ENCODE measurements at places on chromosomes 4 and X. TPM values are rescaled to one million over a fixed set of nuclear protein-coding genes. Genes with fewer than 3 reads are reported as not detected.

DNA sequence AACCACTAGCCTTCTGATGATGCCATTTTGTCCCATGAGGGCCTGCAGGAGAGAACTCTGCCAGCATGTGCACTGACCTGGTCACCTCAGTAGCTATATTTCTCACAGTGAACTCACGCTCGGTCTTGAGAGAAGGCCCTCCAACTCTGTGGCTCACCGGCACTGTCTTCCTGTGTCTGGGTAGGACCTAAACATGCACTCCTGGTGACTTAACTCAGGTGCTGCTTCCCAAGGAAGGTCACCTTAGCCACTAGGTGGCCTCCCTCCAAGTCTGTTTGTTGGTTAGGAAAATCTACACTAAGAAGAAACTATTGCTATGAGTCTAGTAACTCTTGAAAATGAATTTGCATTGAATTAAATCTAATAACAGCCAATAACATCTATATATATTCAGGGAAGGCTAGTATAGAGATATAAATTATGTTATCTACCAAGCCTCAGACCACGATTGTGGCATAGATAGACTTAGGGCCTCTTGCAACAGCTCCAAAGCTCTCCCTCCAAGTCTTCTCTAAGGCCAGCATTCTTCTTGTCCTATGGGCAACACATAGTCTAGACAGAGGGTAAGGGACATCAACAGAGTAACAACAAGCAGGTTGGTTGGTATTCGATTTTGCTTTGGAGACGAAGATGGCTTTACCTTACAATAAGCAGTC, 24.7 kb downstream of the TLR10 start:
- H3K4me1 ChIP-seq, result peaks cover 27% of the 10 kb centered on the region
- H3K27ac ChIP-seq, result no peak overlapping the region
- no peaks in the 10 kb centered on the region for H3K27me3 ChIP-seq
- peaks cover 6% of the 10 kb centered on the region for H3K36me3 ChIP-seq

The USP51 gene
- total RNA-seq, result 1.8 TPM

- peaks cover 3% of the 10 kb centered on the region for H3K36me3 ChIP-seq
- H3K27me3 ChIP-seq, result no peaks in the 10 kb centered on the region
- no peak for DNase-seq
- H3K27ac ChIP-seq, result peak overlapping the region; percentile 79
These were observed 12.0 kb downstream of the CYP4V2 start for GRCh38 chr4:186203406-186203805.

The RAI2 gene
- not detected for total RNA-seq

DNA sequence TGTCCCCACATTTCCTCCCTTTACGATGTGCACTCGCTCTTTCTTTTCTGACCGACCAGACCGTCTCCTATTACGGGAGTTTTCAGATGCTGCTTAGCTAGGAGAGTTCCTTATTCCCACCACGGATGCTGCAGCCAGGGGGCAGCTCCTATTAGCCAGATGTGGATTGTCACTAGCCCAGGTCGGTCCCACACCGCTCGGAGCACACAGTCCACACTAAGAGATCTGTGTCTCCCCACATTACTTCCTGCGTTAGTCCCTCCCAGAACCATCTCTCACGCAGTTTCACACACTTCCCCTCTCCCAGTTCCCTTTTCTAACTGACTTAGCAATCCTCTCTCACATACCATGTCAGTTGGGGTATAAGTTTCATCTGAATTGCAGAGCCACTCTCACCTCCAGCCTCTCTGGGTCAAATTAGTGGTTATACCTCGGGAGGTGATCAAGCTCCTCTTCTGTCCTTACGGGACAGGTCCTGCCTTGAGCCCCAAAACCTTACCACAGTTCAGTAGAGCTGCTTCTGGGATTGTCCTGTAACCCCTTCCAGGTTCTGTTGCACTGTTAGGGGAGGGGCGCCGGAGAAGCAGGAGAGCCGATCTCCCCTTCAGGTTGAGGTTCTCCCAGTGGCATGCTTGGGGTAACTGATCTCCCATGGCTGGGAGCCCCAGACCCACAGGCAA, 28.2 kb downstream of the SULT1E1 start:
- H3K27me3 ChIP-seq, result no peaks in the 10 kb centered on the region
- H3K27ac ChIP-seq, result peak overlapping the region; percentile 81
- H3K36me3 ChIP-seq, result no peaks in the 10 kb centered on the region
- no peak for DNase-seq

- H3K27ac ChIP-seq, result peak overlapping the region; percentile 39
- H3K36me3 ChIP-seq, result no peaks in the 10 kb centered on the region
- DNase-seq, result no peak
These were observed 55.0 kb downstream of the PRPS1 start for GRCh38 chrX:107683124-107683895.

DNA sequence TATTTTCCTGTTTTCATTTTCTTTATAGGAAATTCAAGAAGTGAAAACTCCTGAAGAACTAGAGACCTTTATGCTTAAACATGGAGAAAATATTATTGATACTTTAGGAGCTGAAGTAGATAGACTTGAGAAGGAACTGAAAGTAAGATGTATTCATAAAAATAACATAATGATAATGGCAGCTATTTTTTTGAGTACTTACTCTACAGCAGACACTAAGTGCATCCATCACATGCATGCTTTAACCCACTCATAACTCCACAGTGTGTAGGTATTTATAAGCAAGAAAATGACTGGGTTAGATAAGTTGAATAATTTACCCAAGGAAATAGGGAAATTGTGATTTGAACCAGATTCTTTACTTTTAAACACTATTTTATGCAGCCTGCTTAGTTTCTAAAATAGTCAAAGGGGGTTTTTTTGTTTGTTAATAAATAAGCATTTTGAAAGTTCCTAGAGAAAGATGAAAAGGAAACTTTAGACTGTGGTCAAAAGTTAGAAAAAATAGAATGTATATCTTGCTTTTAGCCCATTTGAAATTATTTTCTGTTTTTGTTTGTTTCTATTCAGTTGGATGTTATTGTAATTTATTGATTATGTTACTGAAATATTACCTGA, 74.2 kb downstream of the BEND4 start:
- H3K4me3 ChIP-seq, result no peak overlapping the region
- H3K4me1 ChIP-seq, result no peaks in the 10 kb centered on the region
- peaks cover 11% of the 10 kb centered on the region for H3K36me3 ChIP-seq
- no peaks in the 10 kb centered on the region for H3K27me3 ChIP-seq

GRCh38 chr4:151663109-151663508, 97.7 kb downstream of the GATB start:
- H3K4me3 ChIP-seq, result no peak overlapping the region
- H3K27ac ChIP-seq, result peak overlapping the region; percentile 39
- no peaks in the 10 kb centered on the region for H3K36me3 ChIP-seq
- H3K4me1 ChIP-seq, result peaks cover 32% of the 10 kb centered on the region
- H3K27me3 ChIP-seq, result no peaks in the 10 kb centered on the region

- no peaks in the 10 kb centered on the region for H3K36me3 ChIP-seq
- no peak overlapping the region for H3K27ac ChIP-seq
- H3K27me3 ChIP-seq, result no peaks in the 10 kb centered on the region
- no peaks in the 10 kb centered on the region for H3K4me1 ChIP-seq
- DNase-seq, result no peak
- H3K4me3 ChIP-seq, result no peak overlapping the region
These were observed 1015.7 kb downstream of the DMD start for GRCh38 chrX:32195611-32196010.

DNA sequence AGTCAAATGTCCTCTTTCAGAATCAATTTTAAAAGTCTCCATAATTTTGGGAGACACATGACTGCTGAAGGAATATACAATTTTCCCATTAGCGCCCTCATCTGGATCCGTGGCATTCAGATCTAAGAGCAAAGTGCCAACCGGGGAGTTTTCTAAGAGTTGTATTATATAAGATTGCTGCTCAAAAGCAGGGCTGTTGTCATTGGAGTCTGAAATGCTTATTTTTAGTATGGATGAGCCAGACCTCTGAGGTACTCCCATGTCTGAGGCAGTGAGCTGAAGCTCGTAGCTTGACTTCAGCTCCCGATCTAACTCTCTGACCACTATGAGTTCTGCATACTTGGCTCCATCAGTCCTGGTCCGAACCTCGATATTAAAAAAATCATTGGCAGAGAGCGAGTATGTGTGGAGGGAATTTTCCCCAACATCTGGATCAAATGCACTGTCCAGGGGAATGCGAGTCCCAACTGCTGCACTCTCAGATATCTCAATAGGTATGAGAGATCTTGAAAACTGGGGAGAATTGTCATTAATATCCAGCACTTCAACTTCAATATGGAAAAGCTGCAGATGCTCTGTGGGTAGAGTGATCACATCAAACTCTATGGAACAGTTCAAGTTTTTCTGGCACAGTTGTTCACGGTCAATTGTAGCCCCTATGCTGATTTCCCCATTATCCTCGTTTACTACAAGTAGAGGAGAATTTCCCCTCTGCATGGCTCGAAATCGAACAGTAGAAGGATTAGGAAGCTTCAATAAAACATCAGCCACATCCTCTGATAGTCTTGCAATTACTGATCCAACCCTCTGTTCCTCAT, 917 bp downstream of the PCDH18 start:
- no peak overlapping the region for H3K4me3 ChIP-seq
- no peak overlapping the region for H3K27ac ChIP-seq
- no peaks in the 10 kb centered on the region for H3K36me3 ChIP-seq
- H3K4me1 ChIP-seq, result peaks cover 2% of the 10 kb centered on the region
- no peaks in the 10 kb centered on the region for H3K27me3 ChIP-seq

DNA sequence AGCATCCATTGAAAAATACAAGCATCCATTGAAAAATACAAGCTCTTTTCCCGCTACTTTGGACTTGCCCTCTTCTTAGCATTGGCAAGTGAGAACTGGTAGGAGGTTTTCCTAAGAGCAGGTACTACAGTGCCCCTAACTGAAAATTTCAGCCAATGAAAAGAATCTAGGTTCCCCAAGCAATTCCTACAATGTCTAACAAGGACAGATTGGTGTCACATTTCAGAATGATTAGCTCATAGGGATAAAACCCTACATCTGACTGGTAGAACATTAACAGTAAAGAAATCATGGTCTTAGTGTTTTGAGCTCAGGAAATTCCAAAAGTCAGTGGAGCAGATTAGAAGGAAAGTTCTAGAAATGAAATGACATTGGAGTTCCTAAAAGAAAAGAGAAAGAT, 68.6 kb upstream of the QRFPR start:
- H3K36me3 ChIP-seq, result no peaks in the 10 kb centered on the region
- H3K4me3 ChIP-seq, result no peak overlapping the region
- H3K27ac ChIP-seq, result no peak overlapping the region
- no peaks in the 10 kb centered on the region for H3K4me1 ChIP-seq
- no peak for DNase-seq
- H3K27me3 ChIP-seq, result peaks cover 13% of the 10 kb centered on the region

- no peaks in the 10 kb centered on the region for H3K27me3 ChIP-seq
- no peaks in the 10 kb centered on the region for H3K36me3 ChIP-seq
- H3K4me1 ChIP-seq, result no peaks in the 10 kb centered on the region
- DNase-seq, result no peak
- H3K4me3 ChIP-seq, result no peak overlapping the region
These were observed 639.7 kb upstream of the ACTRT1 start for GRCh38 chrX:128691872-128692271.

The SPANXB1 gene
- total RNA-seq, result not detected

DNA sequence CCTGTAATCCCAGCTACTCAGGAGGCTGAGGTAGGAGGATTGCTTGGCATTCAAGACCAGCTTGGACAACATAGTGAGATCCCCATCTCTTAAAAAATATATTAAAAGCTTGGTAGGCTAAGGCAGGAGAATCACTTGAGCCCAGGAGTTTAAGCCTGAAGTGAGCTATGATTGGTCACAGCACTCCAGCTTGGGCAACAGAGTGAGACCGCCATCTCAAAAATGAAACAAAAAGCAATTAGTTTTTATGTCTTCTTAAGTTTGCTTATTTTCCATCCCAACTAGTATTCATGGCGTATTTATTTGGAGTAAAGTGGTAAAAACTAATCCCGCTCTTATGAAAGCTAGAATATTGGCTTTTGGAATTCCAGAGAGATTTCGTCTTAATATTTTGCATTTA, 25.4 kb upstream of the PDE5A start:
- DNase-seq, result no peak
- H3K27me3 ChIP-seq, result peaks cover 5% of the 10 kb centered on the region
- H3K27ac ChIP-seq, result no peak overlapping the region
- no peaks in the 10 kb centered on the region for H3K4me1 ChIP-seq
- H3K4me3 ChIP-seq, result no peak overlapping the region
- H3K36me3 ChIP-seq, result no peaks in the 10 kb centered on the region

GRCh38 chr4:127832585-127832984, 48.1 kb upstream of the PLK4 start:
- no peak overlapping the region for H3K4me3 ChIP-seq
- H3K4me1 ChIP-seq, result no peaks in the 10 kb centered on the region
- H3K27me3 ChIP-seq, result peaks cover 8% of the 10 kb centered on the region
- H3K36me3 ChIP-seq, result no peaks in the 10 kb centered on the region
- DNase-seq, result no peak

GRCh38 chr4:188930822-188931221, 791.6 kb downstream of the TRIML1 start:
- no peak overlapping the region for H3K4me3 ChIP-seq
- no peak overlapping the region for H3K27ac ChIP-seq
- DNase-seq, result no peak
- no peaks in the 10 kb centered on the region for H3K27me3 ChIP-seq

GRCh38 chrX:118562582-118563164, 67.1 kb downstream of the DOCK11 start:
- peaks cover 29% of the 10 kb centered on the region for H3K36me3 ChIP-seq
- H3K27me3 ChIP-seq, result no peaks in the 10 kb centered on the region
- peaks cover 12% of the 10 kb centered on the region for H3K4me1 ChIP-seq
- no peak overlapping the region for H3K4me3 ChIP-seq
- no peak overlapping the region for H3K27ac ChIP-seq

The COL25A1 gene
- not detected for total RNA-seq

The TXK gene
- total RNA-seq, result 50.1 TPM

DNA sequence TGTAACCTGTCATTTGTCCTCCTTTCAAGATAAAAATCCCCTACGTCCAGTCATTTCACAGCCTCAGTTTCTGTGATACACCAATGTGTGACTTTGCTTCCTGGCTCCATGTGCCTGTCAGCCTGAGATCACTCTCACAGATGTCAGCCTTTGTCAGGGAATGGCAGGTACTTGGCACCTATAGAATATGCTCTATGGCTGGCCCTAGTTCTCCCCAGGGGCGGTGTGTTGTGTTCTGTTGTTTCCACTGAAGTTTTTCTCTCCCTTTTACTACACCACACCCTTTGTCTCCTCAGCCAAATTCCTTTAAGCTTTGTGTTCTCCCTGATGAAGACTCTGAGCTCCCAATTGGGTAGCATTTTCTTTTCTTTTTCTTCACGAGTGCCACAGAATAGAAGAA, 81.7 kb downstream of the ALPK1 start:
- no peak for DNase-seq
- H3K27me3 ChIP-seq, result no peaks in the 10 kb centered on the region
- peaks cover 17% of the 10 kb centered on the region for H3K36me3 ChIP-seq
- H3K4me3 ChIP-seq, result no peak overlapping the region

Measured in activated CD4-positive, alpha-beta T cell treated with anti-CD3 and anti-CD28 coated beads, Interleukin-2, amount 10 ng/mL, durations not matched to agents 7 days and 5 days (primary cell).